ENCODE measurements at places on chromosomes 1 and 21.

DNA sequence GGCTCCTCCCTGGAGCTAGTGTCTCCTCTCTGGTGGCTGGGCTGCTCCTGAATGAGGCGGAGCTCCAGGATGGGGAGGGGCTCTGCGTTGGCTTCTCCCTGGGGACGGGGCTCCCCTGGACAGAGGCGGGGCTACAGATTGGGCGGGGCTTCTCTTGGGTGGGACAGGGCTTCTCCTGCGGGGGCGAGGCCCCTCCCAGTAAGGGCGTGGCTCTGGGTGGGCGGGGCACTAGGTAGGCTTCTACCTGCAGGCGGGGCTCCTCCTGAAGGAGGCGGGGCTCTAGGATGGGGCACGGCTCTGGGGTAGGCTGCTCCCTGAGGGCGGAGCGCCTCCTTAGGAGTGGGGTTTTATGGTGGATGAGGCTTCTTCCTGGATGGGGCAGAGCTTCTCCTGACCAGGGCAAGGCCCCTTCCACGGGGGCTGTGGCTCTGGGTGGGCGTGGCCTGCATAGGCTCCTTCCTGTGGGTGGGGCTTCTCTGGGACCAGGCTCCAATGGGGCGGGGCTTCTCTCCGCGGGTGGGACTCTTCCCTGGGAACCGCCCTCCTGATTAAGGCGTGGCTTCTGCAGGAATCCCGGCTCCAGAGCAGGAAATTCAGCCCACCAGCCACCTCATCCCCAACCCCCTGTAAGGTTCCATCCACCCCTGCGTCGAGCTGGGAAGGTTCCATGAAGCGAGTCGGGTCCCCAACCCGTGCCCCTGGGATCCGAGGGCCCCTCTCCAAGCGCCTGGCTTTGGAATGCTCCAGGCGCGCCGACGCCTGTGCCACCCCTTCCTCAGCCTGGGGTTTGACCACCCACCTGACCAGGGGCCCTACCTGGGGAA lies 22.7 kb upstream of the ARF1 start:
- no peak for DNase-seq

DNA sequence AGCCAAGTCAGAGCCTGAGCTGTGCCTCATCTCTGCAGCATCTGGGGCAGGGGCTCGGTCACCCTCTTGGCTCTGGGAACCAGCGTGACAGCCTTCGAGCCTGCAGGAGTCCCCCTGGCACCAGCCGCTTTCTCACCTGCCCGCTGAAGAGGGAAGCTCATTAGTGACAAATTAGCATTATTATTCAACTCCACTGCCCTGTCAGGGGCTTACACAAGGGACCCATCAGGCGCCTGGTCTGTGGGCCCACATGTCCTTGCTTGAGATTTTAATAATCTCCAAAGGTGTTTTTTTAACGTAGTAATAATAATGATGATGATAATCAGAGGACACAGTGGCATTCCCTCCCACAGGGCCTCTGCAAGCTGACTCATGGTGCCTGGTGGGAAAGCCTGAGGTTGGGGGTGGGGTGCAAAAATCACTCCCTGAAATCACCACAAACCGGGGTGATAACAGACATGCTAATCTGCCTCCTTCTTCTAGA lies 98.1 kb upstream of the IGSF21 start:
- no peak for DNase-seq

GRCh38 chr1:93909146-93910050 lies at the start of gene GCLM:
Gene GCLM (minus strand): TSS chr1:93909430. CDS start chr1:93909163, 267 bp downstream.
- DNase-seq: peak; percentile 92

- DNase-seq: no peak
Measured at GRCh38 chr1:200683298-200683697, 13.6 kb upstream of the DDX59 start.

GRCh38 chr21:45293726-45294401 lies 6.2 kb upstream of the POFUT2 start:
- peak; percentile 41 for DNase-seq

DNA sequence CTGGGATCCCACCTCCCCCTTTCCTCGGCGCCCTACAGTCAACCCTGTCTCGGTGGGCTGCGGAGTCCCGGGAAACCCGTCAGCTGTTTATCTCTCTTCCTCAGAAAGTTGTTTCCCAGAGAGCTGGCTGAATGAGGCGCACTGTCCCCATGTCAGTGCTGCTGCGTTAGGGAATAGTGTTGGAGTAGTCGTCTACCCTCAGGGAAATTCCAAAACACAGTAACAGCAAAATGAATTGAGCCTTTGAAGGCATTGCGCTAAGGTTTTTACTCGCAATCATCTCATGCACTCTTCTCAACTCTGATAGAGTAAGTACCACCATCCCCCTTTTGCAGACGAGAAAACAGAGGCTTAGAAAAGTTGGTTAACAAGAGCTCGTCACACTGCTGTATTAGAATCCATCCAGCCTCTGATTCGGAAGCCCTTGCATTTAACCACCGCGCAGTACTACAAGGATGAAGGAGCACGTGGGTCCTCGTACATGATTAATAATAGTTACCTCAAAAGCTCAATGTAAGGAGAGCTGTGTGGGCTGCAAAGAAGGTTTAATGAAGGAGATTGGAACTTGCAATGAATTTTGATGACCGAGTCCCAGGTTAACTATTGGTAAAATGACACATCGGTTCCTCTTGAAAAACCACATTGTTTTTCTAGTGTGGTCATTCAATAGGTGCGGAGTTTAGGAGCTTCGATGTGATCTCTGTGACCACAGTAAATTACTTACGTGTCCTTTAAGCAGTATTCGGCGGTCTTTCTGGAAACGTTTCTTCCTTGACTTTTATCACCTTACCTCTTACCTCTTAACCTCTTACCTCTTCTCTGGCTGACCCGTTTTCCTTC lies 788 bp upstream of the EDEM3 start:
- DNase-seq: no peak

Measured in right hindlimb (tissue), 1 donor.